H9 (cell line): ENCODE measurements at places on chromosomes 4 and X.

- no peak for DNase-seq
Observed at GRCh38 chr4:667545-667925, 6.5 kb downstream of the ATP5ME start.

- no peak for DNase-seq
Observed at GRCh38 chr4:48858130-48858529, 27.2 kb downstream of the OCIAD1 start.

- no peak for DNase-seq
Observed at GRCh38 chr4:173878701-173879100, 348.7 kb upstream of the HAND2 start.

DNA sequence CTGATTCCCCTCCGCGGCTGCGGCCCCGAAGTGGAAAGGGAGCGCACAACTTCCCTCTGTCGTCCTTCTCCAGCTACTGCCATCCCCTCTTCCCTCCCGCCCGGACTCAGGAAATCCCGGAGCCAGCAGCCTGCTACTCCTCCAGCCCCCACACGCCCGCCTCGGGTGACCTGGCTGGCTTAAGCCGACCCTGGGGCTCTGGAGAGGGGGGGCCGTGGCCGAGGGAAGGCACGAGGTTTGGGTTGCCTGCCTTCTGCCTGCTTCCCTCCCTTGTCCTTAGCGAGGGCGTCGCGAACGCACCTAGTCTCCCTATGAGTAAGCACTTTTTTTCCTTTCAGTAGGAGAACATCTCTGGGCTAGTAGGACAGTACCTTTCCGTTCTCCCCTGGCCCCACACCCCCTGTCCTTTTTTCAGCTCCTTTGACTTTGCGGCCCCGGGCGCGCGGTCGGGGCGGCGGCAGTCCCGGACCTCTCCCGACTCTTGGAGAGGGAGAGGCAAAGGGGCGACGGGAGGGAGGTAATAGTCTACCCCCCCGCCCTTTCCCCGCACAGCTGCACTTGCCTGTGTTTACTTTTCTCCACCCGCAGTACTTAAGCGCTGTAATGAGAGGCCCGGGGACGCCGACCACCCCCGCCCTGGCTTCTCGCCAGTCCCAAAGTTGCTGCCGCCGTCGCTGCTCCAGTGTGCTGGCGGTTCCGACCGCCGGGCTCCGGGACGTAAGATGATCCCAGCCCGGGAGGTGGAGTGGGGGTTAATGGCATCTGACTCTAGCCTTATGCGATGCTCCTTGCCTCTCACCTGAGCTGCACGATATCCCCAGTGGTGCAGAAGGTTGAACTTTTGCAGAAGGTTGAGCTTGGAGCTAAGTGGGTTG is 868 bp downstream of the PLS3 start:
- peak; percentile 58 for DNase-seq

DNA sequence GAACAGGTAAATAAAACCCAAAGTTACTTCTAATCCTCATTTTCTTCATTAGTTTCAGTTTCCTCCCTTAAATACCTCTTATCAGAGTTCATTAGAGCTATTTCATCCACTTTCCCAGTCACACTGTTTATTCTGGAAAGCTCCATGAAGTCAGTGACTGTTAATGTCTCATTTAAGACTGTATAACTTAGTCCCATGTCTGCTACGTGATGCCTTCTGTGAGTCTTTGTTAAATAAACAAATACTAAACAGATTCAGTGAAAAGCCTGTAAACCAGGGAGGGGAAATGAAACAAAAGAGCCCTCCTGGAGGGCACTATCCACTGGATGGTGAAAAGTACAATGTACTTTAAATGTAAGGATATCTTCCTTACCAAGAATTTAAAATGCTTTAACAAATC is 24.7 kb downstream of the ACE2 start:
- DNase-seq = no peak

GRCh38 chrX:21738210-21738949 is 19.5 kb downstream of the SMPX start:
- DNase-seq = peak; percentile 85

DNA sequence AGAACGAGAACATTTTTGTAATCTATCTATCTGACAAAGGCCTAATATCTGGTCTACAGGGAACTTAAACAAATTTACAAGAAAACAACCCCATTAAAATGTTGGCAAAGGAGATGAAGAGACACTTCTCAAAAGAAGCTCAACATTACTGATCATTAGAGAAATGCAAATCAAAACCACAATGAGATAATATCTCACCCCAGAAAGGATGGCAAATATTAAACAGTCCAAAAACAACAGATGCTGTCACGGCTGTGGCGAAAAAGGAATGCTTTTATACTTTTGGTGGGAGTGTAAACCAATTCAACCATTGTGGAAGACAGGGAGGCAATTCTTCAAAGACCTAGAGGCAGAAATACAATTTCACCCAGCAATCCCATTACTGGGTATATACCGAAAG is 2284.8 kb downstream of the ARAP2 start:
- DNase-seq = no peak

DNA sequence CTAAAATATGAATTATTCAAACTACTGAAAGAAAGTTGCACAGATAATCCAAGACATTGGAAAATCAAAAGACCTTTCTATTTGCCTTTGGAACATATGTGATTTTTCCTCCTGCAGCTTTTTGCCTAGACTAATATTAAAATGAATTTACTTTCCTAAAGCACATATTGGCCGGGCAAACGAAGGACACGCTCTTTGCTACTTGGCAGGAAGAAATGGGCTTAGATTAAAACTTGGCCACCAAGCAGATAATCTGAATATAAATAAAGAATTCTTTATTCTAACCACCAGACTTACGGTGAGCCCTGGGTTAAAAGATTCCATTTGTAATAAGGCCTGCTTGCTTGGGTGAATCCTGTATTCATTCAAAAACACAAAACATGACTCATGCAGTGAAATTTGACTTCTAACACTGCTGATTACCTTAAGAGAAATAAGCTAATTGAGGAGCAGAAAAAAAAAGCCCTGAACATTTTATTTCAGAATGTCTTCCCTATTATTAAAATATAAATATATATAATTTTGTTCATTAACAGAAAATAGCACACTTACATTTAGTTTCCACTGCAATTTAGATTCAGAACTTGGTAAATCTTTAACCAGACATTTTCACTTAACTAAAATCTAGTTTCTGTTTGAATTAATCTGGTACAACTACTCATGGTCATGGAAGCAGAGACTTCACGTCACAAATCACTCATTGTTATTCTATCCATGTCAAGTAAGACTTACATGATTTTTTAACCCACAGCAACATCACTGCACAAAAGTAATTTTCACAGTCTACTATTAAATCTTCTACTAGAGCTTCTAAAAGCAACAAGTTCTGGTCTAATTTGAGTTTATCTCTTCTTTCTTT is 116.1 kb upstream of the PLAC1 start:
- DNase-seq = no peak

GRCh38 chr4:53943345-53944085 is 120.9 kb downstream of the CHIC2 start:
- no peak for DNase-seq

DNA sequence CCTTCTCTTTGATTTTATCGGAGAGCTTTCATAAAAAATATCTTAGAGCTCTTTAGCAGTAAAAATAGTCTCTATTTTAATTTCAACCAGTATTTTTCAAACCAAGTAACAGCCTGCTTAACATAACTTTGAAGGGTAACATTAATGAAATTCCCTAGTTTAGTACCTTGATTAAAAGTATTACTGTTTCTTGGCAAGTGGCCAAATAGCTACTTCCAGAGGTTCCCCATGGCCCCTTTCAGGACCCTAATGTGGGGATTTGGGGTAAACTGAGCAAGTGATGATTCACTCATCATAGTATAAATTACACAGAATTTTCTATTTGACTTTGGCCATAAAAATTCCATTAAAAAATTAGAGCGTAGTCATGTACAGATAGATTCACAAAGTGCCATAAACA is 211.0 kb downstream of the CAMK2D start:
- DNase-seq = no peak

DNA sequence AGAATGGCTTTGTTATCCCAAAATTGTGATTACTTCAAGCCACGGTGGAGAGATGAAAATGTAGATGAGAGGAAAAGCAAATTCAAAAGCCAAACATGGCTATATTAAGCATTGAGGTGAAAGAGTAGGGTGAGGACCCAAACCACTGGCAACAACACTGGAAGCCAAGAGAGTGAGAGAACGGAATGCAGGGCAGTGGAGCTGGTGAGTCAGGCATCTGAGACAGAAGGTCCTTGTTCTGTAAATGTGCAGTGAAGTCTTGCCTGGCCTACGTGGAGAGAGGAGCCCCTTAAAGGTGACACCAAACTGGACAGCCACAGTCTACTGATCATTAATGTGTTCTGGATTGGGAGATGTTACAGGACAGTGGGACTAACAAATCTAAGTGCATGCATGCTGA is 22.8 kb upstream of the SEC24B start:
- DNase-seq = no peak

- DNase-seq = no peak
Observed at GRCh38 chr4:23060776-23061175, 368.0 kb downstream of the GBA3 start.

GRCh38 chr4:98822144-98822543 is 106.8 kb downstream of the EIF4E start:
- DNase-seq = no peak

- no peak for DNase-seq
Observed at GRCh38 chr4:127498366-127498765, 134.4 kb upstream of the INTU start.

GRCh38 chr4:42915484-42915883 is 23.0 kb downstream of the GRXCR1 start:
- no peak for DNase-seq

- DNase-seq = no peak
Observed at GRCh38 chr4:48653217-48654014, 126.7 kb downstream of the FRYL start.

- DNase-seq = peak; percentile 33
Observed at GRCh38 chrX:154714925-154715324, 36.0 kb downstream of the GAB3 start.

GRCh38 chr4:92175250-92175649 is 128.5 kb upstream of the GRID2 start:
- DNase-seq = peak; percentile 71

DNA sequence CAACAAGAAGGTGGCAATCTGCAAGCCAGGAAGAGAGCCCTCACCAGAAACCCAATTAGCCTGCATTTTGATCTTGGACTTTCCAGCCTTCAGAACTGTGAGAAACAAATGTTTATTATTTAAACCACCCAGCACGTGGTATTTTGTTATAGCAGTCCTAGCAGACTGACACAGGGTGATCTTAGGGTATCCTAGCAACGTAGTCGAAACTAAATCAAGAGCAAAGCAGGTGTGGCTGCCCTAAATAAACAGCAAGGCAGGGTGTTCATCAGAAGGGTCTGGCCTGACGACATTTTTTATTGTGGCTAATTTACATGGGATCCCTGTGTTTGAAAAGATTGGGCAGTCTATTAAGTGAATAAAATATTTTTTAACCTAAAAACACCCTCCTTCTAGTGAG is 198.8 kb downstream of the VEGFC start:
- DNase-seq = no peak

GRCh38 chr4:150244600-150244999 is 166.4 kb downstream of the DCLK2 start:
- DNase-seq = no peak

GRCh38 chrX:143094417-143095023 is 68.8 kb downstream of the SPANXN4 start:
- DNase-seq = no peak

DNA sequence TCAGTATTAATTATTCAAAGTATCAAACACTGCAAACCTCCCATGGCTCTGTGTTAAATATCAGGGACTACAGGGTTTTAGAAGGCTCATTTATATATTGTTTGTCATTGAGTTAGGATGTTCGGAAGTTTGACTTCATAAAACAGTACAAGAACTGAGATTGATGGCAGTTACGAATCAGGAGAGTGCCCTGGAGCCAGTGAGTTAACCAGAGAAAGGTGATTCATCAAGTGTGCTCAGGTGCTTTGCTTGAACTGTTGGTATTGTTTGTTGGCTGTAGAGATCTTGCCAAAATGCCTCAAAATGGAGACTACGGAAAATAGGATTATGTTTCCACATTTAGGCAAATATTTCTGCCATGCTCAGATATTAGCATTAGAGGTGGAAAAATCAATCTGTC is 7.5 kb upstream of the GPR101 start:
- DNase-seq = no peak

- DNase-seq = peak; percentile 80
Observed at GRCh38 chr4:182143822-182144625, 99.2 kb upstream of the TENM3 start.

DNA sequence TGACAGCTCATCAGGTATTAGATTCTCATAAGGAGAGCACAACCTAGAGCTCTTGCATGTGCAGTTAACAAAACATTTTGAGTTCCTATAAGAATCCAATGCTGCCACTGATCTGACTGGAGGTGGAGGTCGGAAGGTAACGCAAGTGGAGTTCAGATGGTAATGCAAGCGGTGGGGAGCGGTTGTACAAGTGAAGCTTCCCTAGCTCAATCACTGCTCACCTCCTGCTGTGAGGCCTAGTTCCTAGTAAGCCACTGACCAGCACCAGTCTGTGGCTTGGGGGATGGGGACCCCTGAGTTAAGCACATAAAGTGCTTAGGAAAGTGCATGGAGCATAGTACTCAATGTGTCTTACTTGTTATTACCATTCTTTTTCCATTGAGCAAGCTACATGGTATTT is 983.2 kb upstream of the IGFBP7 start:
- DNase-seq = peak; percentile 30
